Activated T-cell treated with anti-CD3 and anti-CD28 coated beads for 4 hours (primary cell): ENCODE measurements at places on chromosomes 1 and 21.

- no peak for DNase-seq
Observed at GRCh38 chr1:201515895-201516294, 9.0 kb upstream of the CSRP1 start.

- no peak for DNase-seq
Observed at GRCh38 chr1:28197682-28198415, 21.4 kb upstream of the PTAFR start.

DNA sequence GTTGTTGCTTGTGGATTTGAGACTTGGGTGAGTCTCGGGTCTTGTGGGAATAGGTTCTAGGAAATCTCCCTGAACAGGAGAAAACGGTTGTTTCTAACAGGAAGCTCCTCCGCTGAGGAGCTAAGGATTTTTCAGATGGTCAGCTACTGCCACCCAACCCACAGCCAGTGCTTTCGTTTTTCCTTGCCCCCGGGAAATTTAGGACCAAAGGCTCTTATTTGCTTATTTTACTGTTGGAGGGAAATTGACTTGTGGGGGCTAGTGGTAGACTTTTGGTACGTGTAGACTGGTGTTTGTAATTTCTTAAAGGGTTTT is 792 bp downstream of the SNX7 start:
- DNase-seq: no peak

- no peak for DNase-seq
Observed at GRCh38 chr1:164688791-164689190, 129.8 kb downstream of the PBX1 start.

DNA sequence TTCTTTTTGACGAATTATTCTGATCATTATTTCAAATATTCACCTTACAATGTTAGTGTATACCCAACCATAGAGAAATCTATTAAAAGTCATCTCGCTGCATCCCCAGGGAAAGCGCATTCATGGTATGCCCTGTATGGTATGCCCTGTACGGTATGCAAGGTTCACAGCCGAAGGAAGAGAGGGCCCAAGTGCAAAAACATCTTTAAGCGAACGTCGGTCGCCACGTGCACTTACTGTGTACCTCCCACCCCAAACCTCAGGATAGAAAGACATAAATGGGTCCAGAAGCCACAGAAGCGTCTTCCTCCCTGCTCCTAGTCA is 14.4 kb downstream of the HLX start:
- no peak for DNase-seq

- DNase-seq: no peak
Observed at GRCh38 chr1:215276582-215276981, 194.0 kb downstream of the KCNK2 start.

DNA sequence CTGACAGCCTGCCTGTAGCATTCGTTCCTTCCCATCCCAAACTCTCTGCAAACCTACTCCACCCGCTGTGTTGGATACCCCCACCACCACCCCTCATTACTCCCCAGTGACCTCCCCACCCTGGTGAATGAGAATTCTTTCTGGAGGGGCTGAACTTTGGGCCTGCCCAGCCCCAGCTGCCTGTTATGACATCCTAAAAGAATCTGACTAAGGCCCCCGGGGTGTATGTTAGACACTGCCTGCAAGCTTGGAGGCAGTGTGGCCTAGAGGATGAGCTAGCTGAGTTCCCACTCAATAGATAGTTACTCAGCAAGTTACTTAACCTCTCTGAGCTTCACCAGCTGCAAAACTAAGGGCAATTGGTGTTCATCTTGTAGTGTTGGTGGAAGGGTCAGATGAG is 110.2 kb upstream of the FGGY start:
- DNase-seq: no peak

DNA sequence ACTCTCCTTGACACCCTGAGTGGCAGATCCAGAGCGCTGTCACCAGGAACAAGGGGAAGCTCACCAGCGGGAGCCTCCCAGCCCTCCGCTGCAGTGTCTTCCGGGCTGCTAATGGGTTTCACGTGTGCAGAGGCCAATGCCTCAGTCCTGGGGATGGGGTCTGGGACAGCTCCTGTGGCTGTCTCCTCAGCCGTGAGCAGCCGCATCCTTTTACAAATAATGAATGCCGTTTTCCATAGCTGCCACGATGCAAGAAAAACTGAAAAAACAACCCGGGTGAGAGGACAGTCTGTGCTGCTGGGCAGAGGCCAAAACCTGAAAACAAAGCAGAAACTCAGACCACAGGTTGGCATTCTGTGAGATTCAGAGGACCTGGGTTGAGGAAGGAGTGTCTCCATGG is 212.2 kb upstream of the RAB4A start:
- no peak for DNase-seq

DNA sequence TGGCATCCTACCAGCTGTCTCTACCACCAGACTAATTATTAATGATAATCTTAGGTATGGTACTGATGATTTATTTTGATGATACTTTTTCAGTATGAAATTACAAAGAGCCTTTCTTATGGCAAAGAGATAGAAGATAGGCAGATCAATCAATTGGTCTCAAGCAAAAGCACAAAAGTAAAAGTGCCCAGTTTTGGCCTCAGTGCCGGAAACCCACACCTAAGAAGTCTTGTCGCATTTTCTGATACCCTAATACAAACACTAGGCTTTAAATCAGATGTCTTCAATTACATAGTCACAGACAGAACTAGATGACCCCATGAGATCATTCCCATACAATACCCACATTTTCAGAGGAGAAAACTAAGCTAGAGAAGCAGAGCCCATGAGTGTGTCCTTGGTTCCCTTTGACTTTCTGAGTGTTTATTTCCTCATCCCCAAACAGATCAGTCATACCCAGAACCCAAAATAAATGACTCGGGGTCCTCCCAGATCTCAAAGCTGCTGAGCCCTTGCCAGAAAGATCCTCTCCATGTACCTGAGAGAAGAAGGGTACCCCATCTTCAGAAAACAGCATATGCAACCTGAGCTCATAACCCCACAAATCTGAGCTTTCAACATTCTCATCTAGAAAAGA is 7.7 kb downstream of the ITPKB start:
- DNase-seq: no peak

GRCh38 chr21:39187141-39187540 is 3.9 kb upstream of the PSMG1 start:
- DNase-seq: no peak

- peak; percentile 30 for DNase-seq
Observed at GRCh38 chr1:159826441-159827101, at the start of gene SLAMF8. TSS of gene SLAMF8 (plus strand) at chr1:159826873. CDS start at chr1:159826899, 26 bp downstream.

GRCh38 chr1:215603319-215603718 is 36.2 kb downstream of the KCTD3 start:
- no peak for DNase-seq

- no peak for DNase-seq
Observed at GRCh38 chr1:11550664-11551283, 71.8 kb downstream of the DISP3 start.

GRCh38 chr1:50452700-50453099 is 29.5 kb upstream of the DMRTA2 start:
- no peak for DNase-seq

DNA sequence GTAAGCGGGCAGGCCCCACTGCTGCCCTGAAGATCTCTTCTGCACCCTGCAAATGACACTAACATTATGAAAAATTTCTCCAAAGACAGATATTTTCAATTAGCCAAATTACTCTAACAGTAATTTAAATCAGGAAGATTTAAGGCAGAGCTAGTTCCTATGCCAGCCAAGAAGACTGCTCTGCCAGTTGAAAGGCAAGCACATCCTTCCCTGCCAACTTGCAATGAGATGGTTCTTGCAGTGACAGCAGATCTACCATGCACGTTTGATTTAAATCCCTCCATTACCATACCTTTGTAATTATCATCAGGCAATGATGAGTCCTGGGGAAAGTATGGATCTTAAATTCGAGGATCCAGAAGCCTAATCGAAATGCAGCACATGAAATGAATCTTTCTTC is 76.5 kb downstream of the SAMSN1 start:
- no peak for DNase-seq

GRCh38 chr21:38041493-38041892 is 125.2 kb upstream of the KCNJ6 start:
- no peak for DNase-seq

DNA sequence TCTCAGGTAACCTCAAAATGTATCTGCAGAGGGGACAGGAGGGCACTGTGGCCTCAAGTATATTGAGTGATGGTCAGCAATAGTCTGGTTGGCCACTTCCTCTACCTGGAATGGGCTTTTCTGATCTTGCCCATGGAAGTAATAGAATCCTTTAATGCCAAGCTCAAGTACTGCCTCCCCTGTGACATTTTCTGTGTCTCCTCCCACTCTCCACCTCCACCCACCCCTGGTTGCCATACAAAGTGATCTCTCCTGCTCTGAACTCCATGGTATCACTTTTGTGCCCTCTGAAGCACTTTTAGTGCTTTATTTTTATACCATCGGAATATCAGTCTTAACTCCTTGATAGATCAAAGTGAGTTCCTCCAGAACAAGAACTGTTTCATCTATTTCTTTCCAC is 9.2 kb upstream of the NOS1AP start:
- no peak for DNase-seq

DNA sequence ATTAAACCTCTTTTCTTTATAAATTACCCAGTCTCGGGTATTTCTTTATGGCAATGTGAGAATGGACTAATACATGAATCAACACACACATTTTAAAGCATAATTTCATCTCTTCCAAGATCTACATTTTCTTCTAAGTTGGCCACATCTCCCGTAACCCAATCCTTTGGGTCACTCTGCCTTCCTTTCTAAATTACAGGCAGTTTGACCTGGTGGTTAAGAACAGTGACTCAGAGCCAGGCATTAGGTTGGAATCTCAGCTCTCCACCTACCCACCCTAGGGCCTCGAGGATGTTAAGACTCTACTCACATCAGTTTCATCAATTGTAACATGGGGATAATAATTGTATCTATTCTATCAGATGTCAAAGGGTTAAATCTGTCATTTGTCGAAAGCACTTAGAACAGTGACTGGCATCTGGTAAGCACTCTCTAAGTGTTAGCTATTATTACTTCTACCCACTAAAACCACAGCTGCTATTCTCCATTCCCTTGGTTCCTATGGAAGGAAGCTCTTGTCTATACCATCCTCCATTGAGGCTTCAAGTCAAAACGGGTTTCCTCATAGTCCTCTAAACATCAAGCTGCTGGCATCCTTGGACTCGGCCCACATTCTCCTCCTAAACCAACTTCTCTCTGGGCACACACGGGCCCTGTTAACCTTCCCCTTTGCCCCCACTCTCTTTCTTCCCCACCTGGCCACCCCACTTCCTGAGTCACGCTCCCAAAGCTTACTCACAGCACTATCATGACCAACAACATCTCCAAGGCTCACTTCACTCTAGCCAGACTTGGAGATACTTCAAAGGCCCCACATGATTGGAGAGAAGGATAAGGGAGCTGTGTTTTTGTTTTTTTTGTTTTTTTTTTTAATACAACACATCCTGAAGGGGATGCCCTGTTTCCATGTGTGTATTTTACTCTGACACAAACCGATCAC is 116.9 kb downstream of the TGFBR3 start:
- no peak for DNase-seq

GRCh38 chr1:206538086-206538770 is 30.9 kb downstream of the RASSF5 start:
- no peak for DNase-seq

- DNase-seq: no peak
Observed at GRCh38 chr1:161791904-161792655, 26.0 kb downstream of the ATF6 start.

DNA sequence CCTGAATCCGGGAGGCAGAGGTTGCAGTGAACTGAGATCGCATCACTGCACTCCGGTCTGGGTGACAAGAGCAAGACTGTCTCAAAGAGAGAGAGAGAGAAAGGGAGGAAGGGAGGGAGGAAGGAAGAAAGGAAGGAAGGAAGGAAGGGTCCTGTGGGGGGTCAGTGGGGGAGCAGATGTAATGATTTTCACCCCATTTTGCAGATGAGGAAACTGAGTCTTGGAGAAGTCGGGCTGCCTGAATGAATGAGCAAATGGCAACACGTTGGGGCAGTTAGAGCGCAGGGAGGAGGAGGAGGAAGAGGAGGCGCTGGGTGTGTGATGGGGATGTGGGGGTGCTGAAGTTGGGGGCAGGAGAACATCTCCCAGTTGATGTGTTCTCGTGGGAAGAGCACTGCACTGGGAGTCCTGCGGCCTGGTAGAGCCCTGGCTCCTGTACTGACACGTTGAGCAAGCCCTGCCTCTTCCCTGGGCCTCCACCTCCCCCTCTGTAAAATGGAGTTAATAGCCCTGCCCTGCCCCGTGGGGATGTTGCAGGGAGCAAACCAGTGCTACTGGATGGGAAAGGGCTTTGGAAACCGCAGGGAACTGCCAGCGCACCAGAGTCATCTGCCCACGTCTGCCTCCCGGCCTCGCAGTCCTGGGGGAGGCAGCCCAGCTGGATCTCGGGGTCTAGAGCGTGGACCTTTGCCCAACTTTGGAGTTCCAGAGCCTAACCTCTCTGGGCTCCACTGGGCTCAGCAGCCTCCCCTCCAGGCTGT is 103.2 kb upstream of the CASZ1 start:
- DNase-seq: no peak

DNA sequence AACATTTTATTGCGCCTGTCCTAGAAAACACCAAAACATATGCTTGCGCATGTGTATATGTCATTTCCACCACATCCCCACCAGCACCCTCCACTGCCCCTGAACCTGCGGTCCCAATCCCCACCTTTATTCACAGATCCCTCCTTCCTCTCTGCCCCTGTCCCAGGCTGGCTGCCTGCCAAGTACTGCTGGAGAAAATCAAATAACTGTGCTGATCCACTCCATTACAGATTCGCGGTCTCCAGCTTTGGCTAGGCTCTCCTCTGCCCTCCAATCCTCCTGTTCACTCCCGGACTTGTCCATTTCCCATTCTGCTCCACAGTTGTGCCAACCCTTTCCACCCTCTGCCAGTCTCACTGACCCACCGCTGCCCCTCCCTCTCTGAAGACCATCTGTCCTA is 59.3 kb upstream of the GJB5 start:
- no peak for DNase-seq

- no peak for DNase-seq
Observed at GRCh38 chr1:119626011-119626545, 22.0 kb downstream of the ZNF697 start.

DNA sequence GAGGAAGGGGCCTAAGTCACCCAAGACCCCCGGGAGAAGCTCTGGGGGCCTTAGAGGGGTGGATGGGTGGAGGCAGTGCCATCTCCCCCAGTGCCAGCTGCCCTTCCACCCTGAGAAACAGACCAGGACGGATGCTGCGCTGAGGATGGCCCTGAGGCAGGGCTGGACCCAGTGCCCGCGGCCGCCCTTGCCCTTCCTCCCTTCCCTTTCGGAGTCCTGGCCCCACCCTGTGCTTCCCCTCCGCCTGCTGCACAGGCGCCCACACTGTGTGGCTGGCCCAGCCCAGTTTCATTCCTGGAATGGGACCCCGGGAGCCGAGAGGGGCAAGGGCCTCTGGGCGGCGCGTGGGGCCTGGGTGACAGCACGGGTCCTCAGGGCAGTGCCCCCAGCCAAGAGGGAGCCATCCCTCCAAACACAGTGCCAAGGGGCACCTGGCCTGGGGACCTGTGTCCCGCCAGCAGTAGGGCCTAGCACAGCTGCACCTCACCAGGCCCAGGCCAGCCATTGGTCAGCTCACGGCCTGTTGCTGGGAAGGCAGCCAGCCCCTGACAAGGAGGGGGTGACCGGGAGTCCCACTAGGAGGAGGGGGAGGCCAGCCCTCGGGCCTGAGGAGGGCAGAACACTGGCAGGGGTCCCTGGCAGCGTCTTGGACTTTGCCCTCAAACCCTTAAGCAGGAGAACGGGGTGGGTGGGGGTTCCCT is 13.4 kb upstream of the SKI start:
- no peak for DNase-seq
